ENCODE measurements at places on chromosomes 5 and 9. TPM values are rescaled to one million over a fixed set of nuclear protein-coding genes. Genes with fewer than 3 reads are reported as not detected.

PSMD5 gene
- total RNA-seq: 31.4 TPM

ASPN gene
- total RNA-seq: not detected

PRR16 gene
- 0.23 TPM for total RNA-seq

- no peak for DNase-seq
Observed at GRCh38 chr9:138038244-138038671, 160.7 kb downstream of the CACNA1B start.

DNA sequence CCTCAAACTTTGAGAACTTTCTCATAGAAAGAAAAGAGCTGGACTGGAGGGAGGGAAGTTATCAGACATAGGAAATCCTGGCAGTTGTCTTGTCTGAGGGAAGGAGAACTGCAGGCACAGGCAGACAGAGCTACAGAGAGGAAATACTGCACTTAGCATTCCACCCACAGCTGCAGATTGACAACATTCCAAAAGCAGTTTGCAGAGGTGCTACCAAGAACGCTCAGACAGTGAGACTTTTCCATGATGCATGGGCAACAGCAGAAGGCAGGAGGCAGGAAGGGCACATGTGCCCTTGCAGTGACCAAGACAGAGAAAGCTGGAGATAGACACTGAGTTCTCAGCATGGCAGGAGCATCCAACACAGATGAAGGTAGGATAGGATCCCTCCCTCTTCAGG lies 327.5 kb upstream of the ZNF462 start:
- no peak for DNase-seq

- DNase-seq: no peak
Observed at GRCh38 chr5:80569961-80570786, at the start of gene ANKRD34B. Gene ANKRD34B, minus strand, starts transcription at chr5:80570280. Its CDS starts 10,261 bp downstream, at chr5:80560019.

CCL27 gene
- not detected for total RNA-seq

GRCh38 chr5:6886866-6887265 lies 173.6 kb downstream of the TENT4A start:
- no peak for DNase-seq

TNFSF8 gene
- total RNA-seq: not detected

SNCAIP gene
- 1.1 TPM for total RNA-seq

BTNL3 gene
- not detected for total RNA-seq

DNA sequence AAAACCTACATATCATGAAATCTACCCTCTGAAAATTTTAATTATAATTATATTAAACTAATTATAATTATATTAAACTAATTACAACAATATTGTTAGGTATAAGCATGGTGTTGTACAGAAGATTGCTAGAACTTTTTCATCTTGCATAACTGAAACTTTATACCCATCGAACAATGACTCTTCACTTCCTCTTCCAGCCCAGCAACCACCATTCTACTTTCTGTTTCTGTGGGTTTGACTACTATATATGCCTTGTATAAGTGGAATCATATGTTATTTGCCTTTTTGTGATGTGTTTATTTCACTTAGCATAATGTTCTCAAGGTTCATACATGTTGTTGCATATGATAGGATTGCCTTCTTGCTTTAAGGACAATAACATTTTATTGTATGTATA lies 274.2 kb upstream of the CCNH start:
- no peak for DNase-seq

DNA sequence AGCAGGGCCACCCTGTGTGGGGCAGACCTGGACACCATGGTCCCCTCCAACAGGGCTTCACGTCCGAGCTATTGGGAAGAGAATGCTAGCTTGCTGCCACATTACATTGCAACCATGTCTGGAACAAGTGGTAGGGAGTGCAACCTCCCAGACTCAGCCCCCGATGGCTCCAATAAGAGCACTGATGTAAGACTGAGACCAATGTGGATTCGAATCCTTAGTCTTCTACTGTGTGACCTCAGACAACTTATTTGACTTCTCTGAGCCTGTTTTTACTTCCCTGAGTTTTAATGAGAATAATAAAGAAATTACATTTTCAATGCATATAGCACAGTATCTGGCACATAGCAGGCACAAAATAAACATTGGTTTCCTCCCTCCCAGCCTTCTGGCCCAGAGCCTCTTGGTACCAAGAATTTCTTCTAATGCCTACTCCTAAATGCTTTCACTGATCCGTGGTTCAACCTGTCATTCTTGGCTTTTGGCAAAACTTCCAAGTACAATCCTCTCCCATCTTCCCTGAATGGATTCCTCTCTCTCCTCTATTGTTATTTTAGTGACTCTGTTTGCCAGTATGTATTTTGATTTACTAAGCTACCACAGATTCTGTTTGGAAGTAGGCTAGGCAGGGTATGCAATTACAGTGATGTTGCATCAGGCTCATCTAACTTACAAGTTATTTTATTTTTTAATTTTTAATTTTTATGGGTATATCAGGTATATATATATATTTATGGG lies 34.6 kb upstream of the COL15A1 start:
- DNase-seq: no peak

Data from epithelial cell of proximal tubule (primary cell).